ENCODE measurements at places on chromosomes 7 and 10.

DNA sequence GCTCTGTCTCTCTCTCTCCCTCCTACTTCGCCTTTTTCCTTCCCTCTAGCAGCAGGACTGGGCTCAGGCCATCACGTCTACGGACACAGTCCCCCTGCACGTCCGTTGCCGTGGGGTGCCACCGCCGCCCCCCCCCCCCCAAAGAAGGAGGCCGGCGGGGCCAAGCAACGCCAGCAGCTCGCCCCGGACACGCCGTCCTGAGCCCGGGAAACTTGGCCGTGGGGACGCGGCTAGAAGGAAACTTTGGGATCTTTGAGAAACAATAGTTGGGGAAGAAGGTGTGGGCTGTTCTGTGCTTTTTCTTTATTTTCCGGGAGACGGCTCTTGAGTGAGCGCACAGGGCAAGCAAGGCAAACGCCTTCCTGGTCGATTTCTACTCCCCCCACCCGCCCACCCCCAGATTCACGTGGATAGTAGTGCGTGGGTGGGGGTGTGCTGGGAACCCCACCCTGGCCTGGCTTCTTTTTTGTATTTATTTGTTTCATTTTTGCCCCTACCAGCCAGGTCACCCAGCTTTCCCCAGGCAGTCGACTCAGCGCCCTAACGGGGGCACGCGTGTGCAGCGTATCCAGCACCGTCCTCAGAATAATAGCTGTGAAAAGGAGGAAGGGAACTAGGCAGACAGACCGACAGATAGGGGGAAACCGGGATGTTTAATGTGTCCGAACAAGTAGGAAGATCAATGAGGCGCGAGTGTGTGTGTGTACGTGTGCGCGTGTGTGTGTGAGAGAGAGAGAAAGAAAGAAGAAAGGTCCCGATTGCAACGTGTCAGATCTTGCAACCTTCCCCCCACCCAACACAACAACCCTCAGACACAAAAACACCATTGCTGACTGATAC is 1.4 kb downstream of the MXI1 start:
- no peak for DNase-seq

DNA sequence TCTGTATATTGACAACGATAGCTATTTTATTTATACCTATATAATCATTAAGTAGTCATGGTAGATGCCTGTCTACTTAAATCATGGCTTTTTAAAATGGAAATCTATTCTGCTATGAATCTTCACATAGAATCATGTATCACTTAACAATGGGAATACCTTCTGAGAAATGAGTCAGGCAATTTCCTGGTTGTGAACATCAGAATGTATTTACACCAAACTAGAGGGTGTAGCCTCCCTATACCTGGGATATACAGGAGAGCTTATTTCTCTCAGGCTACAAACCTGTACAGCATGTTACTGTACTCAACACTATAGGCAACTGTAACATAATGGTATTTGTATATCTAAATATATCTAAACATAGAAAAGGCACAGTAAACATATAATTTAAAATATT is 502.3 kb downstream of the ZWINT start:
- no peak for DNase-seq

- DNase-seq, result no peak
These were observed 603.8 kb upstream of the LRRTM3 start for GRCh38 chr10:66321723-66322665.

DNA sequence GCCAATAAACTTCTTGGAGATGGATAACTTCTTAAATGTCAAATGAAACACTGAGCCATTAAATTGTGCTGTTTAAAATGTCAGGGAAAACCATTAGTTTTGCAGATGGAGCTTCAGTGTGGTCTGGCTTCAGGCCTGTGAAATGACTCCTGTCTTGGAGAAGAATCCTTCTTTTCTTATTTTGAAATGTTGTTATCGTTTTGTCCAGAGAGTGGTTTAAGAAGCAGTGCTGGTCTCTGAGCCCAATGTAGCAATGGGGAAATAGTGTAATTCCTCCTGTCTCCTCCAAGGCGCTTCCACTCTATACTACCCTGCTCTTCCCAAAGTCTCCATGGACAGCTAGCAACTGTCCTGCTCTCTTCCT is 177.6 kb downstream of the REEP3 start:
- no peak for DNase-seq

DNA sequence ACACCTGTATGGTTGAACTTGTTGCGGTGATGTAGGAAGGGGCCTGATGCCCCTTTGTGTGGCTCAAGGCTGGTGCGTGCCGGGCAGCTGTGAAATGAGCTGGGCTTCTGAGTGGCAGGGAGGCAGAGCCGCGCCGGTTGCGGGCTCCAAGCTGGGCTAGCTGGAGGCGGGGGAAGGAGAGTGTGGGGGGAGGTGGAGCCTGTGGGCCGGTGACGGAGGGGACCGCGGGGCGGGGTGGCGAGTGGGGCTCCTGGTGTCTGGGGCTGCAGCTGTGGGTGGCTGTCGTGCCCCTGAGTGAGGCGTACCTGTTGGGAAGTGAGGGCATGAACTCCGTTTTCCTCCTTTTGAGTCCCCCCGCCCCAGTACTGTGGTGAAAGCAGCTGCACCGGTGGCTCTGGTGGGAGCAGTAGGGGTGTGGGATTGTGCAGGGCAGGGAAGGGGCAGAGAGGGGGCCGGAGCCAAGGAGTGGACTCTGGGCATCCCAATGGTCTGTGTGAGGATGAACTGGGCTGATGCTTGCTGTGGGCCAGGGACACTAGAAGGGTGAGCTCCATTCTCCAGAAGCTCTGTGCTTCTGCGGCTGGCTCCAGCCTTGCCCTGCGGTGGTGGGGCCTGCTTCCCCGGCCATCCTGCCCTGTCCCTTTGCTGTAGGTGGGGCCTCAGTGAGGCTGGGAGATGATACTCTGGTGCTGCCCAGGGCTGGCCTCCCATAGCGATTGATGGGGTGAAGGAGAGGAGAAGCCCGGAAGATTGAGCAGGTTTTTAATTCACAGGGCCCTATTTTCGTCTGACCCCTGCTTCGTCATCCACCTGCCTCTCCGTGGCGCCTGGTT is 41.7 kb downstream of the INPP5A start:
- no peak for DNase-seq
